ENCODE measurements at places on chromosomes 2 and 18. TPM values are rescaled to one million over a fixed set of nuclear protein-coding genes. Genes with fewer than 3 reads are reported as not detected.

The LAMA3 gene
- total RNA-seq = 5.6 TPM

DNA sequence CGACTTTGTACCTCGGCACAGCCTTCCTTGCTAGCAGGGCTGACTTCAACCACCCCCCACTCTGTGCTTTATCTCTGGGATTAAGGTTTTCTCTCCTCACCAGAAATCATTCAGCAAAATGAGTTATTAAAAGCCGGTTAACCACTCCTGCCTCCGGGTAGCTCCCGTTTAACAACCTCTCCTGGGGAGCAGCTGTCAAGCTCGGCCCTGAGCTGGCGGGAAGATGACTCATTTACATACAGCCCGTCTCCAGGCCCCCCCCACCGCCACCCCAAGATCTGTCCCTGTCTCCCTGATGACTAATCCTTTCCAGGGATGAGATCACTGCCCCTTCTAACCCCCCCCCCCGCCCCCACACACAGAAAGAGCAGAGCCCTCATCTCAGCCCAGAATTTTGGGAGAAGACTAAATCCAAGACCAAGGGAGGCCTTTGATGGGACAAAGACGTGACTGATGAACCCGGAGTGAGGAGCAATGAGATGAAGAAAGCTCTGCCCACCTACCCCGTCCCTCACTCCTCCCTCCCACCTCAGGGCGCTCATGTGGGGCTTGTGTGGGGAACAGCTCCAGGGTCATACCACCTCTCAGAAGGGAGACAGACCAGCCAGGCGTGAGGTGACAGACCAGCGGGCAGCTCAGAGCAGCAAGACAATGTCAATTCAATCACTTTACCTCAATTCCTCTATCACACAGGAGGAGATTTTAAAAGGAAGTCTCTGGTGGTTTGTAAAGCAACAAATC is 131.4 kb downstream of the MSH2 start:
- peaks cover 24% of the 10 kb centered on the region for H3K4me1 ChIP-seq
- DNase-seq = no peak
- H3K4me3 ChIP-seq = no peak overlapping the region
- no peaks in the 10 kb centered on the region for H3K27me3 ChIP-seq
- no peaks in the 10 kb centered on the region for H3K36me3 ChIP-seq

DNA sequence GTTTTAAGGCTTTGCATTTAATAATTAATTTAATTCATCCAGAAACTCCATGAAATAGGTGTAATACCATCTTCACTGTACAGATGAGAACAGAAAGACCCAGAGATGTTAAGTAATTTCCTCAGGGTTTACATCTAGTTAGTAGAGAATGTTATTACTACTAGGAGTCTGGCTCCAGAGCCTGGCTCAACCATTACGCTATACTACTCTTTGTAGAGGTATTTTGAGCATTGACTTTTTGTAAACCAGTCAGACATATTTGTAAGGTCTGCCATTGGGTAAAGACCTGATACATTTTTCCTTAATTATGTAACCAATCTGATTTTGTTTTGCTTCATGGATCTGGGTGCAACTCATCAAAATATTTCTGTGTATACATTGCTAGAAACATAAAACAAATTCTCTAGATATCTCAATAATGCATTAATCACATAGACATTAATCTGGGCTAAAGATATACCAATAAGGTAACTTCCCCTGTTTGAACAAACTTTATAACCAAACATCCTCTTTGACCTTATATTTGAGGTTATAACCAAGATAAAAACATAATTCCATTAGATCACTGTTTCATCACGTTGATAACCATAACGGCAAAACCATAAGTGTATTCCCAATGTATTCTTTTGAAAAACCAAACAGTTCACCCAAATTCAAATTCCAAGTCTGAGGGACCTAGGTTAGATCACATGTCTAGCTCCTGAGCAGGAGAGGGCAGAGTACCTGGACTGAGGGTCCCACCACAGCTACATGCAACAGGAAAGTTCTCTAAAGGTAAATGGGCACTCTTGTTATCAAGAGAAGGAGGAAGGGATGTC is 135.0 kb downstream of the IKZF2 start:
- no peaks in the 10 kb centered on the region for H3K36me3 ChIP-seq
- no peaks in the 10 kb centered on the region for H3K27me3 ChIP-seq
- no peak overlapping the region for H3K4me3 ChIP-seq
- no peak for DNase-seq

DNA sequence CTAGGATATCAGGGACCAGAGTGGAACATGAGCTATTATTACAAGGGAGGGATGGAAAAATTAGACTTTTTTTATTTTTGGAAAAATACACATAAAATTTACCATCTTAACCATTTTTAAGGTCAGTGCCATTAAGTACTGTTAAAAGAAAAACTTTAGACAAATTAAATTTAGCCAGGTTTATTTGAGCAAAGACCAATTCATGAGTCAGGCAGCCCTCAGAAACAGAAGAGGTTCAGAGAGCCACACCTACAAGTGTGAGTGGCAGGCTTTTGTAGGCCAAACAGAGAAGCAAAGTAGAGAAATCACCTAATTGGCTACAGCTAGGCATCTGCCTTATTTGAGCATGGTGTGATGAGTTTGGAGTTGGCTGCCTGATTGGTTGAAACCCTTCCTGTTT is 301.3 kb upstream of the RAB12 start:
- H3K27ac ChIP-seq = no peak overlapping the region
- no peaks in the 10 kb centered on the region for H3K27me3 ChIP-seq
- no peaks in the 10 kb centered on the region for H3K36me3 ChIP-seq
- H3K4me1 ChIP-seq = no peaks in the 10 kb centered on the region
- DNase-seq = no peak

GRCh38 chr2:29917781-29918180 is 3.6 kb downstream of the ALK start:
- DNase-seq = no peak
- no peaks in the 10 kb centered on the region for H3K4me1 ChIP-seq
- no peak overlapping the region for H3K4me3 ChIP-seq
- no peak overlapping the region for H3K27ac ChIP-seq
- no peaks in the 10 kb centered on the region for H3K36me3 ChIP-seq

DNA sequence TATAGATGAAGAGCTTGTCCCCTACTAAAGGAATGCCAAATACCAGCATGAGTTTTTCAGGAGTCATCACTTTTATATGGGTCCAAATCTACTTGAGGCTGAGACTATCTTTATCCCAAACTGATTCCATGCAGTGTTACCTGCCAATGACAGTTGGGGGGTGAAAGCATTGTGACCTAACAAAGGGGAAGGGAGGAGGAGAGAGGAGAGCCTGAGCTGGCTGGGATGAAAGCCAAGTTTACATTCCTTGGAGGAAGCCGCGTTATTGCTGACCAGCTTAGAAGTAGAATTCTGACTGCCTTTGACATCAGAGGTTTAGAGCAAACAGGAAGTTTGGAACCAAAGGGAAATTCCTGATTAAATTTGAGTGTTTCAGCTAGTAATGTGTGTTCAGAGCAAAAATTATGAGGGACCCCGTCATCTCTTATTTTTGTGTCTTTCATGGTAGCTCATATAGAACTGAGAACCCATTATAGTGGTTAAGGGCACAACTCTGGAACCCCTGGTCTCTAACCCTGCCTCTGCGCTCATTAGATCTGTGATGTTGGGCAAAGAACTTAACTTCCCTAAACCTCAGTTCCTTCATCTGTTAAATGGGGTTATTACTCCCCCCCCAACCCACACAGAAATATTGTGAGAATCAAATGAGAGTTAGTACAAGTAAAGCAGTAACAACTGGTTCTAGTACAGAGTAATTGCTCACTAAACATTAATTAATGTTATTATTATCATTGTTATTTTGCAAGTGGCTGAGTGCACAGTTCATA is 199.3 kb upstream of the EPAS1 start:
- no peaks in the 10 kb centered on the region for H3K27me3 ChIP-seq
- DNase-seq = peak; percentile 24
- H3K36me3 ChIP-seq = no peaks in the 10 kb centered on the region
- H3K4me3 ChIP-seq = no peak overlapping the region
- H3K27ac ChIP-seq = no peak overlapping the region
- peaks cover 9% of the 10 kb centered on the region for H3K4me1 ChIP-seq

All from HCT116 (cell line).